ENCODE measurements at places on chromosomes 1 and 21.

DNA sequence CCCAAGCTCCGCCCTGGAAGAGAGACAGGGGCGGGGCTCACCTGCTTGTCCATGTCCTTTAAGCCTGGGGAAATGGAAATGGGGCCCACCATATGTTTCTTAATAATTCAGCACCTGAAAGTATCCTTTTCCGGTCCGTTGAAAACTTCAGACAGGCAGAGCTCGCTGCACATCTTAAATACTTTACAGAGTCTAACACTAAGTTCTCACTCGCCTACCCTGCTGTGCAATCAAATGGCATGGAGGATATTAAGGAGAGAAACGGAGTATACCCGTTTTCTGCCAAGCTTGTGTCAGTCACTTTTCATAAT is 467 bp upstream of the CC2D1B start:
- DNase-seq: no peak

DNA sequence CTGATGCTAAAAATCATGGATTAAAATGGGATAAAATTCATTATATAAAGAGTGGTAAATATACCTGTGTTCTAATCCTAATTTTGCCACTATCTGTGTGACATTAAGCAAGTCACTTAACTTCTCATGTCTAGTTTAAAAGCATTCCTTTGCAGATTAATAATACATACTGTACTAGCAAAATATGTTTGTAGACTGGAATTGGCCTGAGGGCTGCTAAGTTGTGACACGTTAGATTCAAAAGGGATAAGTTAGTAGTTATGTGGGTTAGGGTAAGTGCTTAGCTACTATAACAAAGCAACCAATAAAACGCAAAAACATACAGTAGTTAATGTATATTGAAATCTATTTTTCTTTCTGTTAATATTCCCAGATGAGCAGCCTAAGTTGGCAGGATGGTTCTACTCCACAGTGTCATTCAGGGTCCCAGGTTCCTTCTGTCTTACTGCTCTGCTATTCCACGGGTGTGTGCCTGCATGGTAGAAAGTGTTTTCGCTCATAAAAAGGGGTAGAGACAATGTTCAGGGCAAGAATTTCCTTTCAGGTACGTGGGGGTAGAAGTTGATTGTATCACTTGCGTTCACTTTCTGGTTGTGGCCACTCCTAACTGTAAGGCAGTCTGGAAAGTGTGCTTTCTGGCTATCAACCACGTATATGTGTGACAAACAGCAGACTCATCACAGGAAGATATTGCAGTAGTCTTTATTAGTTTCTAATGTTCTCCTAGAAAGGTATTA is 239.8 kb downstream of the NFIA start:
- DNase-seq: no peak

GRCh38 chr1:30933874-30934252 is 25.3 kb upstream of the SDC3 start:
- no peak for DNase-seq

- DNase-seq: no peak
Measured at GRCh38 chr1:165662186-165662585, 31.2 kb downstream of the MGST3 start.

DNA sequence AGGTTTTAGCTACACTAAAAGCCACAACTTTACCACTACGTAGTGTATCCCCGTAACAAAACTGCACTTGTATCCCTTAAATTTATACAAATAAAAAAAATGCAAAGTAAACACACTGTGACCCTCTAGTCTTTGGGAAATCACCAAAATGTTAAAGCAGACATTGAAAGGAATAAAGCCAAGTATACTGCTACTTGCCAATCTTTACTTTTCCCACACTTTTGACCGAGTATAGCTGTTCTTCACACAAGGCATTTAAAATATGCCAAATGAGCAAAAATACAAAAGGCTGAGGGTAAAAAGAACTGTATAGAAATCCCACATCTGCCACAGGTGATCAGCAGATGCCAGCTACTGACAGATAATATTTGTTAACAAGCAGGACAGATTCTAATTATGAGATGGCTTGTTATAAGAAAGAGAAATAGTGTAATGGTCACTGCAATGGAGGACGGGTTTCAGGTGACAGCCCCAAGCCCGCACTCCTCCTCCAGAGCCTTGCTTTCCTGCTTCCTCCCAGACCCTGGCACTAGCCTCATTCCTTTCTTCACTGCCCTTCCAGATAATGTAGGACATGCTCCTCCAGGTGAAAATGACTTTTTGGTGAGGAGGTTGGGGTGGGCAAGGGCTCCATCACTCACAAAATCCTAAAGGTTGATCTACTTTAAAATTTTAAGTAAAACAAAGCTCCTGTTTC is 18.1 kb downstream of the KCNT2 start:
- DNase-seq: no peak

DNA sequence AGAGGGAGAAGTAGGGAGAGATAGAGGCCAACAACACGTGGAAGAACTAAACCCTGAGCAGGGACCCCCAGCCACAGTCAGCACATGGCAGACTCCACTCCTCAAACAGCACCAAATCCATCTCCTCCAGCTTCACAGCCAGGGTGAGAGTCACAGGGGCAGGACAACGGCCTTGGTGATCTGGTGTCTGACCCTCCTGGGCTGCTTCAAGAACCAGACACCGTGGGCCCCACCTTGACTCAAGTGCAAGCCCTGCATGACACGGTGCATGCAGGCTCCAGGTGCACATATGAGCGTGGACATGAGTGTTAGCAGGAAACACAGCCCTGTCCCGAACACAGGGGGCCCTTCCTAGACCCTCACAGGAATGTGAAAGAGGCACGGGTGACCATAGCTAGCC is 21.9 kb downstream of the S100A7 start:
- no peak for DNase-seq

GRCh38 chr1:228867951-228868730 is 132.9 kb downstream of the RHOU start:
- no peak for DNase-seq

DNA sequence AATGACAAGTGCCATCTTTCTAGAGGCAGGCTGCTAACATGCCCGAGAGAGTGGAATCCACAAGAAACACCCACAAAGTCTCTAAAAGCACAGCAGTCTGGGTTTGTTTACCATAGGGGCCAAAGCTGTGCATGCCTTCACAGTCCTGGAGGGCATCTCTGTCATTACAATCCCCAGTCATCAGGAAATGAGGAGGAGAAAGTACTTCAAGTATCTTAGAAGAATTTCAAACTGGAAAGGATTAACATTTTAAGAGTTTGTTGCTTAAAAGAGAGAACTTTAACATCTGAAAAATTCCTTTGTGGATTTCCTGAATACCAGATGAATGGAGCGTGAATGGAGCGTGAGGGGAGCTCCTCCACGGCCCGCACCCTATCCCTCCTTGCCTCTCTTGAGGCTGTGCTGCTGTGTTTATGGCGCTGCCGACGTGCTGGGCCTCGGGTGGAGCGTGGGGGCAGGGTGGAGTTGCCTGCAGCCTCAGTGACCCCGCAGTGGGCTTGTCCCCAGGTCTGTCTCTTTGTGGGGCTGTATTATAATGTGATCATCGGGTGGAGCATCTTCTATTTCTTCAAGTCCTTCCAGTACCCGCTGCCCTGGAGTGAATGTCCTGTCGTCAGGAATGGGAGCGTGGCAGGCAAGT is 23.3 kb downstream of the SLC6A17 start:
- no peak for DNase-seq

GRCh38 chr1:225928186-225929175 is 4.4 kb upstream of the PYCR2 start:
- peak; percentile 7 for DNase-seq

GRCh38 chr1:52672946-52673345 is 25.2 kb downstream of the COA7 start:
- no peak for DNase-seq

GRCh38 chr1:221987860-221988520 is 246.1 kb upstream of the DUSP10 start:
- no peak for DNase-seq

DNA sequence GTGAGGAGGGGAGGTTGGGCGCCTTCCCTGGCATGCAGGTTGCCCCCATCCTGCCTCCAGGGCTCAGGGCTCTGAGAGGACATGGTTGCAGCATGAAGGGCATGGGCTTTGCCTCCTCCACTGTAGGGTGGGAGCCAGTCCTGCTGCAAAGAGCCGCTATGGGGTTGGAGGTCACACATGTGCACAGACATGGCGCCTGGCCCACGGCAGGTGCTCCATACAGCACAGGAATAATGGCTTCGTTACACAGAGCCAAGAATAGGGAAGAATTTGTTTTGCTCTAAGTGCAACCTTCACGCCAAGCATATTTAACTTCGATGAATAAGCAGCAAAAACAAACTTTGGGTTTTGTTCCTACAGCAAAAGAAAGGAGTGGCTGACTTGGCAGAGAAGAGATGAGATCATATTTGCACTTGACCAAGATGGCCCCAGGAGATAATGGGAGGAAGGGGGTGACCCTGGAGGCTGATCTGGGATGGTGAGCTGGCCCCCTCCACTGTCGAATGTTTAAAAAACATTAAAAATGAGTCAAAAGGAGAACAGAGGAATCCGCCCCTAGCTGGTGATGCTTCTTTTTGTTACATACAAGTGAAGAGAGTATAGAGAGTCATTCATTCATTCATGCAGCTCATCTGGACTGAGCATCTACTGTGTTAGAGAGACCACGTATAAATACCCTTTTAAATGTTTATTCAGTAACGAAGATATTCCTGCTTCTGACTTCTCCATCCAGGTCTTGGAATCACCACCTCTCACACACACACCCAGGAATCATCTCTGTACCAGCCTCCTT is 12.4 kb upstream of the C2CD2 start:
- no peak for DNase-seq
